ENCODE measurements at places on chromosomes 5 and 9.

DNA sequence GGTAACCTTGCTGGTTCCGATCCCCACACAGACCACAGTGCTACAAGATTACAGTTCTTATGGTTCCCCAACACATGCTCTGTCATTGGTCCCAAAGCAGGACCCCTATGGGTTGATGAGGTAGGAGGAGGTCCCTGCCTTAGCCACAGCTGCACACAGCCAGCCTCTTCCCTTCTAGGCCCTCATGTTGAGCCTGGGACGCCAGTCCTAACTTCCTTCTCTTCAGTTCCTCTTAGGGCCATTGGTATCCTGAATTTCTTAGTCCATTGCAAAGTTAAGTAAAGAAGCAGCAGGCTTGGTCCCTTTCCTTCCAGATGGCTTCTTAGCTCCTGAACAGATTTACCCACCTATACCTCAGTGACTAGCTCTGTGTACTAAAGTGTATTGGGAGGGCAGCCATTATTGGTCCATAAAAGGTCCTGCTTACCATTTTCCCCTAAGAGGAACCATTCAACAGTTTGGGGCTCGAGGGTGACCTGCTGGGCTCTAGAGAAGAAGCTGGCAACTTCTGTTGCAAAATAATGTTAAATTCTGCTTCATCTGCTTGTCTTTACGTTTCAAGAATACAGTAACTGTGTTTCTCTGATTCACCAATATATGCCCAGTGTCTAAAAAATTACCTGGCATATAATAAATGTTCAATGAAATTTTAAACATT is 50.2 kb downstream of the PDCD1LG2 start:
- no peak for DNase-seq

DNA sequence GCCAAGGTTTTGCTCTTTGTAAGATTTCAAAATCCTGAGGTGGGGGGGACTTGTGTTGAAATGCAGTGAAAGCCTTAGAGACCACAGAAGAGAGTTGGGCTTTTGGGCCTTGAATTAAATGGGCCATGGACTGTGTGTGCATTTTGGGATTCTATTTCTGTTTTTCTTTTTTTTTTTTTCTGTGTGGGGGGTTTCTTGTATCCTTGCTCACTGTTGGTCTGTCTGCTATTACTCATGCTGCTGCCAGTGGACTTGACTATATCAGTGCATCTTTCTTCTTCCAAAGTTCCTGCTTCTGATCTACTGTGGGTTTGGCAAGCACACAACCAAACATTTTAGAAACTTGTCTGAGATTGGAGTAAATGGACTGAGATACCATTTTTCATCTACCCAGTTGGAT is 344.9 kb downstream of the ARL15 start:
- DNase-seq, result no peak

GRCh38 chr9:134099123-134099761 is 31.4 kb upstream of the BRD3 start:
- DNase-seq, result peak; percentile 10

- DNase-seq, result no peak
These were observed 89.2 kb downstream of the SEMA4D start for GRCh38 chr9:89408628-89409101.

DNA sequence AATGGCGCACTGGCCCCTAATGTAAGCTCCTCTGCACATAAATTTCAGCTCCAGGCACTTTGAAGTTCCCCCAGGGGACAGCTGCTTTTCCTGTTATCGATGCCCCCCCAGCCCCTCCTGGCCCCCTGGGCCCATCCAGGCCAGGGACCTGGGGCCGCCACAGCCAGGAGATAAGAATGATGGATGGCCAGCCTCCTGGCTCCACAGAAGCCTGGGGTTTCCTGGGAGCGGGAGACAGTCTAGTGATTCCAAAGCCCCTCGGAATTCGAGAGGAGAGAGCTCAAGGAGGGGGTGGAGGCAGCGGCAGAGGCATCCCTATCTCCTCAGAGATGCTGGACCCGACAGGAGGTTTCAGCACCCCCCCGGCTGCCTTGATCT is 98.4 kb upstream of the HAND1 start:
- no peak for DNase-seq

DNA sequence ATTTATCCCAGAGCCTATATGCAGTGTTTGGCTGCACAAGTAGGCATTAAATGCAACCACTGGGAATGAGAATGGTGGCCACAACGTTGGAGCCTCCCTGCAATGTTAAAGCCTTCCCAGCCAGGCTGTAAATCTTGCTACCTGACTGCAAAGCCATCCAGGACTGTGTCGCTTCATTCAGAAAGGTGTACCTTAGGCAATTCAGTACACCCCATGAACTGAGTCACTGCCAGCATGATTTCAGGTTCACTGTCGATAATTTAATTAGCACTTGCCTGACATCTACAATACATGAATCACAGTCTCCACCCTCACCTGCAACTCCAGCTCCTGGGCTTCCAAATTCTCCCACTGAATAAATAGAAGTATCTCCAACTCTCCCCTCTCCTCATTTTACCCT is 108.4 kb downstream of the SLIT3 start:
- DNase-seq, result no peak

- no peak for DNase-seq
These were observed 3.4 kb downstream of the CCNI2 start for GRCh38 chr5:132750471-132751230.

DNA sequence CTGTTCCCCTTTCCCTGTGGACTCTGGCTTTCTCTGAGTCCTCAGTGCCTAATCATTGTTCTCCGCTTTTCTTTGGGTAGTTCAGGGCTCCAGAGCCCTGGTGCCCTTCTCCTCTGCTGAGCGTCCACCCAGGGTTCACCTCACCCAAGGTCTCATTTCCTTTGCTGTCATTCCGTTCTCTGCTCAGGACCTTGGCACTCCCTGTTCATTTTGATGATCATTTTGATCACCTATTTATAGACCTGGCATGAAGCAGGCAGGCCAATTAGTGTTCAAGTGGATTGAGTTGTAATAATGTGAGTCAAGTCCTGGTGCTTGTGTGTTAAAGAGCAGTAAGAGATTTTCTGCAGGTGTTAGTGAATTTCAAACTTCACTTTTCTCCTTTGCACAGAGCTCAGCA is 3.6 kb downstream of the TRIO start:
- DNase-seq, result no peak

- no peak for DNase-seq
These were observed 197.3 kb downstream of the ARL15 start for GRCh38 chr5:54113060-54113459.

- no peak for DNase-seq
These were observed 249.8 kb downstream of the NR2F1-AS1 start for GRCh38 chr5:93331241-93331640.

DNA sequence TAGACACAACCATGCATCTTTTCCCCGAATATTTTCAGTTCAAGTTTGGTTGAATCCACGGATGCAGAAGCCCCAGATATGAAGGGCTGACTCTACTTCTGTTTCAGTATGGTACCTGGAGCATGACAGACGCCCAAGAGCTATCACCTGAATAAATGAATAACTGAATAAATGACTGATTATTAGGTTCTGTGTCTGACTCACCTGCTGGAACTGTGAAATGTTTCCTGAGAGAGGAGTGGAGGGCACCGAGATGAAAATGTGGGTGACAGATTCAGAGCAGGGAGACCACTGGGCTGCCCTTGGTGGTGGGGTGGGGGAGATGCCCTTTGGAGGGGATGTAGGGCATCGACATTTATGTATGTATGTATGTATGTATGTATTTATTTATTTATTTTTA is 13.2 kb downstream of the FRMPD1 start:
- no peak for DNase-seq

- DNase-seq, result no peak
These were observed 11.0 kb upstream of the NANS start for GRCh38 chr9:98045234-98046179.

DNA sequence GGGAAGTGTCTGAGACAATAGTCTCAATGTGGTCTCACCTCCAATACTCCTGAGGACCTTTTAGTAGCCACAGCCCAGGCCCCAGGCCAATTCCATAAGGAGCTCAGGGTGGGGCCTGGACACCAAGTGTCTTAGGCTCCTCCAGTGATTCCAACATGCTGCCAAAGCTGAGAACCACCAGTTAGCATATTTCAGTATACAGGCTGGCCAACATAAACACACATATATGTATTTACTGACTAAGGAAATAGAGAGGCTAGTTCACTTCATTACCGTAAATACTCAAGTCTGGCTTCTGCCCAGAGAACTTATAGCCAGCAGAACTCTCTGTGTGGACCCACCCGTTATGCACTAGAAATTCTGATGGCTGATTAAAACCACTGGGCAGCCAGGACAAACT is 24.1 kb downstream of the S1PR3 start:
- DNase-seq, result no peak

DNA sequence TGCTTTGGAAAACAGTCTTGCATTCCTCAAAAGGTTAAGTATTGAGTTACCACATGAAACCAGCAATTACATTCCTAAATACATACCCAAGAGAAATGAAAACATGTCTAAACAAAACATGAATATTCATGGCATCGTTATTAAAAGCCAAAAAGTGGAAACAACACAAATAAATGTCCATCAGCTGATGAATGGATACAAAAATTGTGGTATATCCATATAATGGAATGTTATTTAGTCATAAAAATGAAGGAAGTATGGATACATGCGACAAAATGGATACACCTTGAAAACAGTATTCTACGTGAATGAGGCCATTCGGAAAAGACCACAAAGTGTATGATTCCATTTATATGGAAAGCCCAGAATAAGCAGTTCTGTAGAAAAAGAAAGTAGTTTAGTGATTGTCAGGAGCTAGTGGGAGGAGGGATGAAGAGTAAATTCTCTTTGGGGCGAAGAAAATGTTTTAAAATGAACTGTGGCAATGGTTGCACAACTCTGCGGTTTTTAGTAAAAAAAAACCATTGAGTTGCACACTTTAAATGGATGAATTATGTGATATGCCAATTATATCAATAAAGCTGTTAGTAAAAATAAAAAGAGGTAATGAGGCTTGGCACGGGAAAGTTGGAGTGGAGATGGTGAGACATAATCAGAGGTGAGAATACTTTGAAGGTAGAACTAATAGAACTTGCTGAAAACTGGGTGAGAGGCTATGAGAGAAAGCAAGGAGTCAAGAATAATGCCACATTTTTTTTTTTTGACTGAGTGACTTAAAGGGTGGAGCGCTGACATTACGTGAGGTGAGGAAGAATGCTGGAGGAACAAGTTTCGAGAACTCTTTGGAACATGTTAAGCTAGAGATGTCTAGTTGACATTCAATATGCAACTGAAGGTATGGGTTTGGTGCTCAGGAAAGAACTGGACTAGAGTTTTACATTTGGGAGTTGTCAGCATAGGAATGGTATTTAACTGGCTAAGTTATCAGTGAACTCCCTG is 194.9 kb upstream of the ZNF608 start:
- DNase-seq, result no peak

DNA sequence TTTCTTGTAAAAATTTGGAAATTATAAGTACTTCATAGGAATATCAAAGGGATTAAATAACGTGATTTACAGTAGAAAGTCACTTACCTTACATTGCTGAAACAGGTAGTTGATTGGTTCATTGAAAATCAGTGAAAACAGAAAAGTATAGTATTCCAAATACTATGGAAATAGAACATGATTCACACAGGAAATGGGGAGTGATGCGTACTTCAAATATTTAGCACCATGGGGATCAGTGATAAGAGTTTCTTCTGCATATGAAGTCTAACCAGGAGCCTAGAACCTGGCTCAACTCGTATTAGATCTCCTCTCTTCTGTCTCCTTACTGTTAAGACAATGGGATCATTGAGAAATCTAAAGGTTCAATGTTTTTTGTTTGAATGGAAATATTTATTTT is 133.3 kb downstream of the FAM174A start:
- DNase-seq, result no peak

- DNase-seq, result no peak
These were observed 40.7 kb downstream of the WDR36 start for GRCh38 chr5:111132731-111133435.

GRCh38 chr5:147711019-147711418 is 71.5 kb downstream of the JAKMIP2 start:
- DNase-seq, result no peak

GRCh38 chr5:10364186-10364689 is 10.7 kb downstream of the MARCHF6 start:
- no peak for DNase-seq

DNA sequence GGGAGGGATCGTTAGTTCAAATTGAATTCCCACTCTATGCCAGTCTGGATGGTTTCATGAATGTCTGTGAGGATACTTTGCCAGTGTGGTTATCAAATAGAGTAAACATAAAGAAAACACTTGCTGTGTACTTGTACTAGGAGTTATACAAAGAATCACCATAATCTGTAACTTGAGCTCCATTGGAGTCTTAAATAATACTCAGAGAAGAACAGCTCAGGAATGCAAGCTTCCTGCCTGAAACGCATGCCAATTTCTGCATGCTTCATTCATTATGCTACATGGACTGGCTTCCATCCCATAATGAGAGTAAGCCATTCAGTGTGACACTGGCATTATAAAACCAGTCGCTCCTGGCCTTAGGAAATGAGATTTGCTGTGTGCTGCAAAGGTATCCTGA is 351.4 kb downstream of the SEMA5A start:
- DNase-seq, result no peak

GRCh38 chr5:3661755-3662296 is 66.2 kb downstream of the IRX1 start:
- no peak for DNase-seq

GRCh38 chr5:140014751-140015150 is 28.3 kb downstream of the NRG2 start:
- DNase-seq, result no peak

- no peak for DNase-seq
These were observed 21.3 kb upstream of the GBGT1 start for GRCh38 chr9:133184971-133185370.

GRCh38 chr5:178569485-178569884 is 20.7 kb downstream of the COL23A1 start:
- DNase-seq, result no peak

DNA sequence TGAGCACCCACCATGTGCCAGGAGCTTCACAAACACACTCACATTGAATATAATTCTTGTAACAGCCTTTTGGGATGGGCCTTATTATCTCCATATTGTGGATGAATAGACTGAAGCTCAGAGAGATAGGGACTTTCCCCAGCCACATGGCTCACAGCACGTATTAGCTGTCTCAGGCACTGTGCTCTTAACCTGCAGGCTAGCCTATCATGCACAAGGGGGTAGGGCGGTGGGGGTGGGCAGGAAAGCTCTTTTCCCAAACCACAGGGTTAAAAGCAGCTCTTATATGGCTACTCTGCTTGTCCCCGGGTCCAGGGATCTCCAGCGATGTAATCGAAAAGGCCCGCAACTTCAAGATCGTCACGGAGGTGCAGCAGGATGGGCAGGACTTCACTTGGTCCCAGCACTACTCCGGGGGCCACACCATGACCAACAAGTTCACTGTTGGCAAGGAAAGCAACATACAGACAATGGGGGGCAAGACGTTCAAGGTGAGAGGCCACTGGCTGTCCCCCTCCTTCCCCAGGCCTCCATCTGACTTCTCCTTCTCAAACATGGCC is 2.6 kb downstream of the FABP6 start:
- DNase-seq, result no peak

GRCh38 chr9:133367221-133367620 is 8.6 kb downstream of the SURF4 start:
- DNase-seq, result no peak

GRCh38 chr5:32388432-32389129 is 56.0 kb downstream of the ZFR start:
- DNase-seq, result no peak
